Muscle of back (tissue), 13 donors: ENCODE measurements at places on chromosomes 16 and 17.

- no peak for DNase-seq
These were observed 78.9 kb downstream of the CNGB1 start for GRCh38 chr16:57892041-57892440.

- no peak for DNase-seq
These were observed 51.7 kb downstream of the TBX4 start for GRCh38 chr17:61503961-61504360.

GRCh38 chr17:8487130-8487645 lies 51.5 kb downstream of the NDEL1 start:
- no peak for DNase-seq

DNA sequence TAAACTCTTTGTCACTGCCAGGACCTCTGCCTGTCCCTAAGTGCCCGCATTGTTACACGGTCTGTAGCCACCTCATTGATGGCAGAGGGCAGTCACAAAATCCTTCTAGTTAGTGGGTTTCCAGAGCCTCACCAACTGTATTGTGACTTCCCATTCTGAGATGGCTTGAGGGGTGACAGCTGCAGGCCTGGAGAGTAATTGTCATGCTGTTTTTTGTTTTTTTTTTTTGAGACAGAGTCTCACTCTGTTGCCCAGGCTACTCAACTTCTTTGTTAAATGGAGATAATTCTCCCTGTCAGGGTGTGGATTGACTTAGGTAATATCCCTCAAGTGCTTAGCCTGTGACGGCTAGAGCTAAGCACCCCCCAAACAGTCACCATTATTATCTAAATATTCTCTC lies 77.9 kb downstream of the SDR42E1 start:
- no peak for DNase-seq

DNA sequence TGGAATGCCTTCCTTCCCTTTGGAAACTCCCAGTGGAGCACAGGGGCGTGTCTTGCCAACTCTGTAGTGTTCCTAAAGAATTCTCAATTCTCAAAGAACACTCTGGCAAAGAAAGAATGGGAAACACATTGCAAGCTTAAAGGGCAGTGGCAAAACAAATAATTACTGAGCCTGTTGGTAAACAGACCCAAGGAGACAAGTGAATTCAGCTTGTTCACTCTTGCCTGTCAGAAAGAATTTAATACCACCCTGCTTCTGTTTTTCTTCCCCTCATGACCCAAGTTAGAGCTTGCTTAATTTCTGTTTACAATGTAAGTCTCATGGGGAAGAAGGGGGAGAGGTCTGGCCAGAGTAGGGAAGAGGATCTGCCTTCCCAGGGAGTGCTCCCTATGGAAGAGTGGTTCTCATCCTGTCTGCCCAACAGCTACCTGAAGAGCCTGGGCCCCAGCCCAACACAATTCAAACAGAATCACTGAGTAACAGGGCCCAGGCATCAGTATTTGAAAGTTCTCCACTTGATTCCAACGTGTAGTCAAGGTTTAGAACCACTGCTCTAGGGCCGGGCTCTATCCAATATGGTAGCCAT lies 386.0 kb downstream of the SLC39A11 start:
- no peak for DNase-seq

DNA sequence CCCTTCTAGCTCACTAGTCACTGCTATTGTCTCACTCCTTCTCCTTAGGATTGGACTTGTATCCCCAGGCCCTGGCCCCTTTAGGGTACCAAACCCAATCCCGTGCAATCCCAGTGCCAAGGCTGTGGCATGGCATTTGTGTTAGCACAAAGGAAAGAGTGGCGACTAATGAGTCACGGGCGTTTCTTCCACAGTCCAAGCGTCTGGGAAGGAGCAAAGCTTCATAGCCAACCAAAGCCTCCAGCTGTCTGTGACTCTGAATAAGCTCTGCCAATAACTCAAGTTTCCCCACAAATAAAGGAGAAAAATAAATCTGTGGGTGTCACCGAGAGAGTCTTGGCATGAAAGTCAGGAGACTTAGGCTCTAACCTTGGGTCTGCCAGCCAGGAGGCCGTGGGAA lies 54.6 kb upstream of the COX10 start:
- no peak for DNase-seq

GRCh38 chr17:80262775-80263244 lies 2.2 kb downstream of the RNF213 start:
- DNase-seq = no peak

DNA sequence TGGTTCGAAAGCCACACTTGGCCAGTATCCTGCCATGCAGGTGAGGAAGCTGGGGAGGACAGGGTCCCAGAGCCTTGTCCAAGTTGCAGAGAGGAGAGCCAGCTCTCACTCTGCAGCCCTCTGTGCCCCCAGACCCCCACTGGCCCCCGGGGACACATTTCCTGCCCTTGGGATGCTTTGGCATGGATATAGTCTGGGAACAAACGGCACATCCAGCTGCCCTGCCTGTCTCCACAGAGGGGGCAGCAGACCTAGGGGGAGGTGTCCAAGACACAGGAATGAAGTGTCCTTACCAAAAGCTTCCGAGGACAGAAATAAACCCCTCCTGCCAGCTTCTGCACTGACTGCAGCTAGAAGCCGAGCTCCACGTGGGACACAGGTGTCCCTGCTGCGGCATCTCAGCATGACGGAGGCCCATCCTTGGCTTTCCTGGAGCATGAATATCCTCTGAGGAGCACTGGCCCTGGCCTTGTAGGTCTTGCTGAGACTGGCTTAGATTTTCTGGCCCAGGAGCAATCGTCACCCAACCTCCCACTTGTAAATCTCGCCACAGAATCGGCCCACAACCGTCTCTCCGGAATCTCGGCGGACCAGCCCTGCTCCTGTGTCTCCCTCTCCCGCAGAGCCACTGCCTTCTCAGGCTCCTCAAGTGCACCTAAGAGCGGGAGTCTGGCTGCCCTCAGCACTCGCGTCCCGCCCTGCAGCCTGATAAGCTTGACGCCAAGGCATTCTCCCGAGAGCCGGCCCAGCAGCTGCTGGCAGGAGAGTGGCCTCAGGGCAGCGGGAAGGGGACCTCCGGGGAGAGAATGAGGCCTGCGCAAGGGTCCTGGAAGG lies 1.1 kb upstream of the CAPN15 start:
- DNase-seq = no peak

DNA sequence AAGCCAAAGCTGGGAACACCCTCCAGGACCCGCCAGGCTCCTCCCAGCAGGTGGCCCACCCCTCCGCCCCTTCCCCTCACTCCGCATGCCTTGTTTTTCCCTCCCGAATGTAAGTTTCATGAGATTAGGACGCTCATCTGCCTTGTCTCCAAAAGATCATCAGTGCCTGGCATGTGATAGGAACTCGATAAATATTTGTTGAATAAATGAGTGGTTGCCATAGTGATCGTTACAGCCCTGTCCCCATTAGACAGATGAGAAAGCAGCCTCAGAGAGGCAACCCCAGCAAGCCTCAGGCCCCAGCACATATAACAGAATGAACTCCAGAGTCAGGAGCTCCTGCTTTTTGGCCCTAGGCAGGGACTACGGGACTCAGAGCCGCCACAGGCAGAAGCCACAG lies 5.0 kb downstream of the CAMKK1 start:
- no peak for DNase-seq

GRCh38 chr16:3171855-3172593 lies 16.0 kb upstream of the OR1F1 start:
- DNase-seq = no peak

DNA sequence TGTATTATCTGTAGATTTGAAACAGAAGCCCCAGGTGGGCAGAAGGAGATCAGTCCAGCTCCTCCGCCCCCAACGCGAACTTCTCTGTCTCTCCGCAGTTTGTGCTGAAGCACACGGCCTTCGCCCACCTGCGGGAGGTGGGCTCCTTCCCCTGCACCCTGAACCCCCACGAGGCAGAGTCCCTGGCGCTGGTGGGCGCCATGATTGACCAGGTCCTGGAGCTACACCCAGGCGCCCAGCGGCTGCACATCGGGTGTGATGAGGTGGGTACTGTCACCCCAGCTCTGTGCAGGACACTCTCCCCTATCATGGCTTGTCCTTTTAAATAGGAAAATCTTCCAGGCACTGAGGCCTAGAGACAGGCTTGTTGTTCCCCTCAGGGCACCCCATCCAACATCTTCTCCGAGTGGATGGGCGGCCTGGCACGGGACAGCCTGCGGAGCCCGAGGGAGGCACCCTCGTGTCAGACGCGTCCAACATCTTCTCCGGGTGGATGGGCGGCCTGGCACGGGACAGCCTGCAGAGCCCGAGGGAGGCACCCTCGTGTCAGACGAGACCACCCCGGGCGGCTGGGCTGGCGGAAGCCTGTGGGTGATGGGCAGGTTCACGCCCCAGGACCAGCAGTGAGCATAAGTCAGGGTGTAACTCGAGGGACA lies 15.3 kb upstream of the OGFOD3 start:
- no peak for DNase-seq

DNA sequence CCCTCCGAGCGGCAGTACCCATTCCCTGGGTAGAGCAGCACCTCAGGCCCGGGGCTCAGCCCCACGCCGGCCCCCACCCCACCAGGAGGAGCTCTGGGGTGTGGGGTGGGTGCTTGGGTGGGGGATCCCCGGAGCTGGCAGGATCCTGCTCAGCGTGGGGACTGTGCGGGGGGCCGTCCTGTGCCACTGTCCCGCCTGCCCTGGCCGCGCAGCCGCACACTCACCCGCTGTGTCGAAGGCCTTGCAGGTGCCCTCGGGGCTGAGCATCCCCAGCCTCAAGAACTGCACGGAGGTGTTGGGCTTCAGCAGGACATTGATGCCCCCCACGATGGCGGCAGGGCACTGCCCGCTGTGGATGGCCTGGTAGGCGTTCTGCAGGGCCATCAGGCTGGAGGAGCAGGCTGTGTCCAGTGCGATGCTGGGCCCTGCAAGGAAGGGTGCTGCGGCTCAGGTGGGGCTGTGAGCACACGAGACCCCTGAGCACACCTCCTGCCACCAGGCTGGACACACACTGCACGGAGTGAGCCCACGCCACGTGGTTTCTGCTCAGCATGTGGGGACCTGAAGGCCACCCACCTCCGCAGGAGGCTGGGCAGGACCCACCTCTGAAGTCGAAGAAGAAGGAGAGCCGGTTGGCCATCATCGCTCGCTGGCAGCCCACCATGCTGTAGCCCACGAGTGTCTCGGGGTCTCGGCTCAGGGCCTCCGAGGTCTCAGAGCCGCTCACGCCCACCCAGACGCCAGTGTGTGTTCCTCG lies 4.9 kb downstream of the FASN start:
- DNase-seq = no peak

- DNase-seq = no peak
These were observed 16.1 kb downstream of the NAGPA start for GRCh38 chr16:5017678-5017969.

DNA sequence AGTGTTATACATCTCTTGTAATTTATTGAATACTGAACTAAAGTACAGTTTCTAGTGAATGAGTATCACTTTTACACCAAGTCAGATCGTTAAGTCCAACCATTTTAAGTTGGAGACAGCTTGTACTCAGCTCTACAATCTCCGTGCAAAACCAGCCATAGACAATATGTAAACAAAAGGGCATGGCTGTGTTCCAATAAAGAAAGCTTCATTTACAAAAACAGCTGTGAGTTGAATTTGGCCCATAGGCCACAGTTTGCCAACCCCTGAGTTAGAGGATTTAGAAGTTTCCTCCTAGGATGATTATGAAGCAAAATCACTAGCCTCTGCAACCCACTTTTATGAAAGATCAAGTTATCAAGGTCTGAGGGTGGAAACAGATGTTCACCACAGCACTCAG lies 105.7 kb upstream of the RCVRN start:
- no peak for DNase-seq

DNA sequence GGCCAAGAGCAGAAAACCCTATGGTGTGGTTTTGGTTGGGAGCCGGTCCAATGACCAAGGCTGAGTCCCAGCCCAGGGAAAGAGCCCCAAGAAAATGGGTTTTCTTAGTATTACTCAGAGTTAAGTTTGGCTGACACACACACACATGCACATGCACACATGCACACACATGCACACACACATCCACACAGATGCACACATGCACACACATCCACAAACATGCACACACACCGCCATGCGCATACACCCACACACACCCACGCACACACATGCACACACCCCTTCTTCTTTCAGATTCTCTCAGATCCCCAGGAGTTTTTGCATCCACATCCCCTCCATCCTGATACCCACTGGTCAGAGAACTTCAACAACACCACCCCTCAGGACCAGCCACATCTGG lies 9.1 kb downstream of the ABCC12 start:
- DNase-seq = no peak

DNA sequence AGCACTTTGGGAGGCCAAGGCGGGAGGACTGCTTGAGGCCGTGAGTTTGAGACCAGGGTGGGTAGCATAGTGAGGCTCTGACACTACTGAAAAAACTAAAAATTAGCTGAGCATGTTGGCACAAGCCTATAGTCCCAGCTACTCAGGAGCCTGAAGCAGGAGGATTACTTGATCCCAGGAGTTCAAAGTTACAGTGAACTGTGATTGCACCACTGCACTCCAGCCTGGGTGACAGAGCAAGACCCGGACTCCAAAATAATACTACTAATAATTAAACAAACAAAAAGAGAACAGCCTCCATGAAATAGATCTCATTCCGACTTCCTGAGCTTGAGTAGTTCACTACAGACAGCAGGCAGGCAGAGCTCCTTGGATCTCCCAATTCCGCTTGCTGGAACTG lies 2.7 kb upstream of the RBBP6 start:
- no peak for DNase-seq

DNA sequence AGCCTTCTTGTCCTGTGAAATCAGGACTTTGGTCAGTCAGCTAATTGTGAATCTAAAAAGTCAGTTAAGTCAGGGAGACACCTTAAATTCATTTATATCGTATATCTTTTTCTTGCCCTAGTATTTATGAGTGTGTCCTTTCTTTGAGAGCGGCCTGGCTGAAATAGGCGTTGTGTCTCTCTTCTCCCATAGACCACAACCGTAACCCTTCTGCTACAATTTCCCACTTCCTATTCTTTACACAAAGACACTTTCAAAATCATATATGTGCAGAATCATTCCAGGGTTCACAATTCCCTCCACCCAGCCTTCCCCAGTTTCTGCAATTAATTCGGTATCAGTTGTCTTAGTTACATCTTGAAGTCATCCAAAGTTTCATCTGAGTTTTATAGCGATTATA lies 14.0 kb upstream of the COTL1 start:
- DNase-seq = no peak

DNA sequence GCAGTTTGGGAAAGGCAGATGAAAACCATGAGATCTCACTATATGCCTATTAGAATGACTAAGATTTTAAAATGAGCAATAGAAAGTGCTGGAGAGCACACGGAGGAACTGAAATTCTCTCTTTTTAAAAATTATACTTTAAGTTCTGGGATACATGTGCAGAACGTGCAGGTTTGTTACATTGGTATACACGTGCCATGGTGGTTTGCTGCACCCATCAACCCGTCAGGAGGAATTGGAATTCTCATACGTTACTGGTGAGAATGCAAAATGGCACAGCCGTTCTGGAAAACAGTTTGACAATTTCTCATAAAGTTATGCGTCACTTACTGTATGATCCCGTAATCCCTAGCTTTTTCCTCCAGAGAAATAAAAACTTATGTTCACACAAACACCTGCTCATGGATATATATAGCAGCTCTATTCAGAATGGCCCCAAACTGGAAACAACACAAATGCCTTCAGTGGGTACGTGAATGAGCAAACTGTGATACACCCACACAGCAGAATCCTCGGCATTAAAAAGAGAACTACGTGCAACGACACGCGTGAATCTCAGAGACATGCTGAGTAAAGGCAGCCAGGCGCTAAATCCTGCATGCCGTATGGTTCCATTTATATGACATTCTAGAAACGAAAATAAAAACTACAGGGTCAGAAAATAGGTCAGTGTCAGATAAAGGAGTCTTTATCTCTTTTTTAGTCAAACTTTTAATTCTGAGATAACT lies 11.8 kb downstream of the PIK3R6 start:
- DNase-seq = no peak

GRCh38 chr16:73000020-73000906 lies 47.7 kb downstream of the ZFHX3 start:
- DNase-seq = peak; percentile 73
